ENCODE measurements at places on chromosomes 12 and 14.

GRCh38 chr12:115491511-115492250 is 785.8 kb downstream of the MED13L start:
- DNase-seq = no peak

DNA sequence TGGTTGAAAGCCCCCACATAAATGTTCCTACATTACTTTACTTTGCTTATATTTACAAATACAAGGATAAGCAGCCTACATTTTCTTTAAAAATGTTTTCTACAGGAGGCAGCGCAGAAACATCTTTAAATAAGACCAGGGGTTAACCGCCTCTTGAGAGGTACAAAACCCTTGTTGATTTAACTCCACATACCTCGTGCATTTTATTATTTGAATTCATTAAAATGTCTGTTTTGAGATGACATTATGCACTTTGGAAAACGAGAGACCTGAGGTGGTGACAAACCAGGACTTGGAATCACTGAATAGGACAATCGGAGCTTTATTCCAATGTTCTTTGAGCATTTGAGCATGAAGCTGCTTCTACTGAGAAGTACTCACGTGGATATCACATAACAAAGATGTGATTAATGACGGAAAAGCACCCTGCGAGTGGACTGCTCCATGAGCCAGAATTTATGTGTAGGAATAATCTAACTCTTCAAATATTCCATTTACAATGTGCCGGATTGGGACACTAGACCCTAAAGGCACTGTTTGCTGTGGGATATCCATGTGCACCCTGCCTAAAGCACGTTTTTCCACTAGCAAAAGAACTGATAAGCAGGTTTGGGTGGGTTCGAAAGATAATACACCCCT is 746 bp upstream of the DUSP16 start:
- DNase-seq = no peak

DNA sequence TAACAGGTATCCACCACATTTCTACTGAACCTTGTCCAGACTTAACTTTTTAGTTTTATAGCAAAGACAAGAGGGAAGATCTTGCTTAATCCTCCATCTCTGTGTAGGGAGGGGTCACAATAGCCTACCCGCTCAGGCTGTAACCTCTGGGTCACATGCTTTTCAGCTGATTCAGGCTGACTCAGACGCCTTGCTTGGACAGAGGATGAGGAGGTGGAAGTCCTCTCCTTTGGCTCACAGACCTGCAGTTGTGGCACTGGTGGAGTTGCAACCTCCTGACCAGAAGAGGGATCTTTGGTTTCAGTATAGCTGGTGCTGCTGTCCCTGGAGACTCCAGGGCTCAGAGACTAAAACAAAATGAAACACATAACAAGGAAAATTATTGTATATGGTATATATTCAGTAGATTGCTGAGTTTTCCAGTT is 16.2 kb downstream of the ACIN1 start:
- DNase-seq = no peak

GRCh38 chr14:104973135-104973384 is 5.1 kb downstream of the AHNAK2 start:
- no peak for DNase-seq

- DNase-seq = no peak
Measured at GRCh38 chr12:60263161-60263560, 667.3 kb downstream of the SLC16A7 start.

GRCh38 chr12:90925562-90925961 is 29.4 kb downstream of the CCER1 start:
- no peak for DNase-seq

- no peak for DNase-seq
Measured at GRCh38 chr14:93825235-93825553, 36.9 kb upstream of the PRIMA1 start.

GRCh38 chr14:88128816-88129215 is 123.9 kb downstream of the GPR65 start:
- no peak for DNase-seq

DNA sequence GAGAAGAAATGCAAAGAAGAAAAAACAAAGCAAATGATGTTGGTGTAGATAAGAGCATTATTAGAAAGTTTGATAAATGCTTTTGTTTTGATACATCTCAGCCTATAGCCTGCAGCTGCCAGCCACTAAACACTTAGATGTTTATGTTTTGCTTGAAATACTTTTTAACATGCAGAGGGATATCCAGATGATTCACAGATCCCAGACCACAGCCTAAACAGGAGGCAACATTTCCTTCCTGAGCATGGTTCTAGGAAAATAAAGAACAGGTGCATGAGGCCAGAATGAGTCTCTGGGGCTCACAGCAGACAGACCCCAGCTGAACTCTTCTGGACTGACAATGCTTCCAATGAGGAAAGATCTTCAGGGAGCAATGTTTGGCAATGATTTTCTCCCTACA is 103.7 kb upstream of the EEA1 start:
- DNase-seq = no peak

DNA sequence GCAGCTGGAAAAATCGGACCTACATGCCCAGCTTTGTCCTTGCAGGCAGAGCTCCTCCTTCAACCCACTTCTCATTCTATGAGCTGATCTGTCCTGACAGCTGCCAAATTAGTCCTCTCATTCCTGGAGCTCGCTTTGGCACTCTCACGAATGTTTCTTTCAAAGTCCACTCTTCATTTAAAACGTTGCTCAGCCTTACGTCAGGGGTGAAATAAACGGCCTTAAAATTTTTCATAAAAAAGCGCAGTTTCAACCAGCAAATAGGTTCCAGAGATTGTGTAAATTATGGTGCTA is 120.9 kb upstream of the HIF1A start:
- DNase-seq = no peak

GRCh38 chr14:34715127-34715863 is 902 bp upstream of the CFL2 start:
- DNase-seq = no peak

DNA sequence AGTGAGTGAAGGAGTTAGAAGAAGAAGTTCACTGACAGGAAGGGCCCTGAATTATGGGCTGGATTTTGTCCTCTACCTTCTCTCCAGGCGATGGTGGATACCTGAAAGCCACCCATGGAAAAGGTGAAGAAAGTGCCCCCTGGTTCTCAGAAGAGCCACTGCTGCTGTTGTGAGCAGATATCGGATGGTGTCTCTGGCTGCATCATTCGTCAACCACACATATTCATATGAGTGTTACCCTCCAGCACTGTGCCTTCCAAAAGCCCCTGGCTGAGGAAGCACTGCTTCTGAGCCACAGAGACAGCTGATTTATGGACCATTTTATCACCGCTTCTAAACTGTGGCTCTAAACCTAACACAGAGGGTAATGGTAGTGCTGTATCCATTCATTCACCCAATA is 2.0 kb upstream of the ACTN1 start:
- no peak for DNase-seq

DNA sequence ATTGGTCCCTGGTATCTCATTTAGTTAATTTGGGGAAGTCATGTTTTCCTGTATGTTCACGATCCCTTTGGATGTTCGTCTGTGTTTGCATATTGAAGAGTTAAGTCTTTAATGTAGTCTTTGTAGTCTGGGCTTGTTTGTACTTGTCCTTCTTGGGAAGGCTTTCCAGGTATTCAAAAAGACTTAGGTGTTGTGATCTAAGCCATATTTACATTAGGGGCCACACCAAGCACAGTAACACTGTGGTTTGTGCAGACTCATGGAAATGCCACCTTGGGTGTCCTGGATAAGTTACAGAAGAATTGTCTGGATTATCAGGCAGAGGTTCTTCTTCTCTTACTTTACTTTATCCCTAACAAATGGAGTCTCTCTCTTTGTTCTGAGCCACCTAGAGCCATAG is 380.3 kb downstream of the CCER1 start:
- no peak for DNase-seq

GRCh38 chr14:91135039-91135438 is 21.2 kb downstream of the DGLUCY start:
- DNase-seq = no peak

DNA sequence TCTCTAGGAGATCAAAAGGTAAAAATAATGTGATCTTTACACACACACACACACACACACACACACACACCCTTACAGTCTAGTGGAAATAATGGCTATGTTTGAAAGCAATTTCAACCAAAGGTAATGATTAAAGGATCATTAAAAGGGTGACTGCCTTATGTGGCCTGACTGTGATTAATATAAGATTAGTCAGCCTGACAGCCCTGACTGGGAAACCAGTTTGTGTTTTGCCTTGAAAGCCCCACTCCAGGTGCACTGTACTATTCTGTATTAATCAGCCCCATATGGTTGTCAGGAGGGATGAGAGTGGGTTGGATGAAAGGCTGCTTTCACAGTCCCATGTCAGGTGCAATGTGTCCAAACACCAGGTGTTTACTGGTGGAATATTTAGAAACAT is 10.5 kb downstream of the RASSF9 start:
- DNase-seq = no peak

- DNase-seq = no peak
Measured at GRCh38 chr12:29517264-29517663, 19.8 kb upstream of the OVCH1 start.

- no peak for DNase-seq
Measured at GRCh38 chr12:105773471-105773870, 365.3 kb downstream of the NUAK1 start.

GRCh38 chr12:69239922-69240630 is 707 bp downstream of the CPSF6 start:
- peak; percentile 22 for DNase-seq

- DNase-seq = no peak
Measured at GRCh38 chr12:66739940-66740651, 61.2 kb upstream of the GRIP1 start.

GRCh38 chr12:90485560-90485959 is 469.4 kb downstream of the CCER1 start:
- no peak for DNase-seq

DNA sequence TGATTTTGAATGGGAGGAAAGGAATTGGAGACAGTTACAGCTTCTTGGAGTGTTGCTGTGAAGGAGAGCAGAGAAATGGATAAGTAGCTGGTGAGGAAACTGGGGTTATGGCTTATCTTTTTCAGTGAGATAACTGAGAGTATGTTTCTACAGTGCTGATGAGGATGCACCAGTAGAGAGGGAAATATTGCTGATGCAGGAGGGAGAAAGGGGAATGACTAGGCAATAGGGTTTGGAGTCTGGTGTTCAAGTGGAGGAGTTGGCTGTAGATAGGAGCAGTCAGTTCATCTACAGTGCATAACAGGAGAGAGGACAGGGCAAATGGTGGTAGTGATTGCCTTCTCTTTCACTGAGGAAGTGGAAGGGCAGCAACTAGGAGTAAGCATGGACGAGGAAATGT is 33.0 kb downstream of the SPATS2 start:
- no peak for DNase-seq

GRCh38 chr14:70245026-70245425 is 56.3 kb upstream of the SLC8A3 start:
- no peak for DNase-seq

GRCh38 chr12:94721173-94721572 is 70.8 kb upstream of the TMCC3 start:
- no peak for DNase-seq

- no peak for DNase-seq
Measured at GRCh38 chr14:90514015-90514398, 117.2 kb downstream of the CALM1 start.

GRCh38 chr12:32334371-32334777 is 65.0 kb upstream of the FGD4 start:
- no peak for DNase-seq

DNA sequence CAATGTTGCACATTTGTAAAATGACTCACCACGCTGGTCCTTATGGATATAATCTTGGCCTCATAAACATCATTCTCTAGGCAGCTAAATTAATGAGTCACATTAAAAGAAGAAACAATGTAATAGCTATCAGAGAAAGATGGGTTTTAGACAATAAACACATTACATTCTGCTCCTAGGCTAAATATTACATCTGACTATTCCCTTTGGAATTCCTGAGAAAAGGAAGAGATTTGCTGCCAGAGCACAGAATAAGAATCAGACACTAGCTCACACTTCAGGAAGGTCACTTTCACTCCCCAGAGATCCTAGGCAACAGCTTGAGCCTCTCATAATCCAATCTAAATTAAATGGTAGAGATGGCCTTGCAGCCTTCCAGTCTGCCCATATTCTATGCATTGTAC is 218.2 kb downstream of the PTPRO start:
- no peak for DNase-seq

GRCh38 chr12:132481771-132482745 is 7.9 kb upstream of the FBRSL1 start:
- DNase-seq = no peak

- no peak for DNase-seq
Measured at GRCh38 chr12:54352891-54353874, 11.1 kb downstream of the GPR84 start.

- DNase-seq = no peak
Measured at GRCh38 chr14:77603654-77604255, 12.7 kb downstream of the SPTLC2 start.

GRCh38 chr12:70430400-70430799 is 64.3 kb downstream of the KCNMB4 start:
- no peak for DNase-seq

DNA sequence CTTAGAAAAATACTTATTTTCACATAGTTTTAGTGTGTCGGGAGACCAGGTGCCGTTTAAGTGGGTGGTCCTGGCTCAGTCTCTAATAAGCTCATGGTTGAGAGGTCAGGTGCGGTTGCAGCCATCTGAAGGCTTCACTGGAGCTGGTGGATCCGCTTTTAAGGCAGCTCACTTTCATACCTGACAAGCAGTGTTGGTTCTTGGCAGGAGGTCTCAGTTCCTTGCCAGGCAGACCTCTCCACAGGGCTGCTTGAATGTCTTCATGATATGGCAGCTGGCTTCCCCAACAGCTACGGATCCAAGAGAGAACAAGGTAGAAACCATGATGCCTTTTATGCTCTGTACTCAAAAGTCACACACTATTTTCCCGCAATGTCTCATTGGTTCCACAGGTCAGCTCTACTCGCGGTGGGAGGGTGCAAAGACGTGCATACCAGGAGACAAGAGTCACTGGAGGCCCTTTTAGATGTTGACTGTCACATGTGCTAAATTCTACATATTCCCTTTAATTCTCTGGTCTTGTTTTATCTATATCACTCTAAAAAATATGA is 8.0 kb upstream of the ZDHHC17 start:
- DNase-seq = no peak

All from activated CD4-positive, alpha-beta T cell treated with anti-CD3 and anti-CD28 coated beads for 1 hour (primary cell).